ENCODE measurements at places on chromosomes 2 and 18.

DNA sequence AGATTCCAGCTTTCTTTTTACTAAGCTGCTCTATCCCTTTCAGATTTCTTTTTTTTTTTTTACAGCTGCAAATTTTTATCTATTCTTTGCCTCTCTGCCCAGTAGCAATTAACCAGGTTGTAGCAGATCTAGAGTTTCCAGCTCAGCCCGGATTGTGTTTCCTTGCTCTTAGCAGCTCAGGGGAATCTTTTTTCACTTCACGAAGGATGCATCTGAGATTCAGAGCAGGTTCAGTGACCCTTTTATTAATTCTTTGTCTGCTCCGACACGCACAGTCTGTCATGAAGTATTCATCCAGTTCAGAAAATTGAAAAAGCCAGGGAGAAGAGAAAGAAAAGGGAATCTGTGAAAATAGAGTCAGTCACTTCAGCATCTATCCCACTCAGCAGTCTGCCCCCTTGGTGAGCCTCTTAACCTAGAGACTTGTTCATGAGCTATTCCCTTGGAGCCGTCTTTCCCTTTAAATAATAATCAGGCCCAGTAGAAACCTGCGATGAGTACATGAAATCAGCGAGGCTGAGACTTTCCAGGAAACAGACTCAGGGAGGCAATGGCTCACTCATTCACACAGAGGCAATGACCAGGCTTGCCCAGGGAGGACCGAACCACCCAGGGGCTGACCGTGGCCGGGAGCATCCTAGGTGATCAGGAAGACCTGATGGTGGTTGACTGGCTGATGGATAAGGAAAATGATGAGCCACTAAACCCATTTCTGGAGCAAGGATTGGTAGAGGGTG, 103.4 kb upstream of the ITGA6 start:
- DNase-seq, result no peak

DNA sequence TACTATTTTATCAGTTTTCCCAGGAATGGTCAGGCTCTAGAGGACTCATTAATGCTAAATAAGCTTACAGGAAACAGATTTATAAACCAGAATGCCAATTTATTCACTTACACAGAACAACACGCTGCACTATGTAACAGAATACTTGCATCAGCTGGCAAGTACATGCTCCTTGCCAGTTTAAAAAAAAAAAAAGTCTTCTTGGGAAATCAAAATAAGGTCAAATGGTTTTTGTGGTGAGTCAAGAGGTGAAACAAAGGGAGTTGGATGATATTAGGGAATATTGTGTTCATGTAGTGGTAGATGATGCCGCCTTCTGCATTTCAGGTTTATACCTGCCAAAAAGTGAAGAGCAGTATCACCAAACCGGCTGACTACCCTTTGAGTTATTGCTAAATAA, 1322.1 kb upstream of the ZEB2 start:
- no peak for DNase-seq

DNA sequence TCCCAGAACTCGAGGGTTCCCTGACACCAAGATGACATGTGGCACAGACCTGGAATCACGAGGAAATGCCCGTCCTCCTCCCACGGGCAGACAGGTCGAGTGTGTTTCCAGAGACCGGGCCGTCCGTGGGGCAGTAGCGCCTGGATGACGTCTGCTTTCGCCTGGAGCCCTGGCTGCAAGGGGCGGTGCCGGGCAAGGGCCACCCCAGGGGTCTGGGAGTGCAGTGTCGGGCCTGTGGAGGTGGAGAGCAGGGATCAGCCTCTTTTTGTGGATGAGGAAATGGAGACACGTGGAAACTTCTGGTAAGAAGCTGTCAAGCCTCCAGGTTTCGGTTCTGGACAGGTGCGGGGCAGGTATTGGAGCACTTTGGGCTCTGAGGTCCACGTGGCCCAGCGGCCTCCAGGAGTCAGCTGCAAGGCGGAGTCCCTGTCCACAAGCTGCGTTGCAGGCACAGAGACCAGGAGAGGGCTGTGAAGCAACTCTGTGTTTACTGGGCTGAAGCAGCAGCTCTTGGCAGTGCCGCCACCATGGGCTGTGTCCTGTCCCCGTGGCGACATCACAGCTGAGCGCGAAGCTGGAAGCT, 25.6 kb downstream of the NFATC1 start:
- DNase-seq, result no peak

GRCh38 chr2:29115797-29116781, 874 bp downstream of the CLIP4 start:
- peak; percentile 44 for DNase-seq

DNA sequence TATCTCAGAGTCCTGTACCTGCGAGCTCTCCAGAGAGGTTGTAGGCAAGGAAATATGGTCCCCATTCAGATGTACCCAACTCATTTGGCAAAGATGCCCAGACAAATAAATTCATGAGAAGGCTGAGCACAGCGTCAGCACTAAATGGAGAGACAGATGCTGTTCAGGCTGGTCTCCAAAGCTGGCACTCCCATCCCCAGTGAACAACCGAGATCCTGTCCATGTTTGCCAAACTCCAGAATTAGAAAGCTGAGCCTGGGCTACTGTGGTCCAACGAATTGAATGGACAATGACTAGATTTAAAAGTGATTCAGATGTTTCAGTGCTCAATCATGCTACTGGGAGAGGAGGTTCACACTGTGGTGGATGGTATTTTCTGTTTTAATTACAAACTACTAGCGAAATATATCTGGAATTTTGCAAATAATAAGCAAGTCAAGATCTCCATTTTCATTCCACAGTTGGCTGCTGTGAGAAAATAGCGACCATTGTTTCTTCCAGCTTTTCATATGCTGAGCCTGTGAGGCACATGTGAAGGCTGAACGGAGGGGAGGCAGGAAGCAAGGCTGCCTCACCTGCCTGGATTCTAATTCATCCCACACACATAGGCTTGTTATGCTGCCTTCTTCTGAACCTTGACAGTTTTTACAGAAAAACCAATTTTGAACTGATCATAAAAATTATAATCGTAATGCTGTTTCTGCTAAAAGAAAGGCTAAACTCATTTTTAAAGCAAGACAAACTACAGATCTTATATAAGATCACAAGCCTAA, 22.6 kb upstream of the DAPL1 start:
- no peak for DNase-seq

- DNase-seq, result no peak
Observed at GRCh38 chr2:95296880-95297487, at the start of gene KCNIP3. Gene KCNIP3, plus strand, starts transcription at chr2:95297347. Its CDS starts 92 bp downstream, at chr2:95297439.

DNA sequence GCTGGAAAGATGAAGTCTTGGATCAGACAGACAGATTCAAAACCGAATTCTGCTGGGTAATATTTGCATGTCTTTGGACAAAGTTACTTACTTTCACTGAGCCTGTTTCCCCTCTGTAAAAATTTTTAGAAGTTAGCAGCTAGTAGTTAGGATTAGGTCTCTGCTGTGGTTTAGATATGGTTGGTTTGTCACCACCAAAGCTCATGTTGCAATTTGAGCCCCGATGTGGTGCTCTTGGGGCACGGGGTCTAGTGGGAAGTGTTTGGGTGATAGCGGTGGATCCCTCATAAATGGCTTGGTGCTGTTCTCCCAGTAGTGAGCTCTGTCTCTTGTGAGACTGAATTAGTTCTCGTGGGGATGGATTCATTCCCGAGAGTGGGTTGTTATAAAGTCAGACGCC, 38.9 kb upstream of the PNO1 start:
- no peak for DNase-seq

DNA sequence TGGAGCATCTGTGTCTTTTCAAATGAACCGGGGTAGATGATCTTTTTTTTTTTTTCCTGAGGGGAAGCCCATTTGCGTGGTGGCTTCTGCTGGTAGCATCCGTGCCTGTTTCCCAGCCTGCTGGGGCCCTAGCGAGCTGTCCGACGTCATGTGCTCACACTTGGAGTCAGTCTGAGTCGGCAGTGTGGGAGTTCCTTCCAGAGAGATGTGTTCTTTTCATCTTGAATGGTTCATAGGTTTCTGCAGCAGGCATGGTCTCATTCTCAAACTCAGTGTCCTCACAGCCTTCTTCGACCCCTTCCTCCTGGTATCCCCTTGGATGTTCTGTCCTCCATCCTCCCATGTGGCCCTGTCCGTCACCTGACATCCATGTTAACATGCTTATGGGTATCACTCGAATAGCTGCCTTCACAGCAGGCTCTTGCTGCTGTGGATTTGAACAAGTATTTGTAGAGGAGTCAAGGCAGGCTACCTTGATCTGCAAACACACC, 51.0 kb downstream of the LDLRAD4 start:
- DNase-seq, result peak; percentile 23

DNA sequence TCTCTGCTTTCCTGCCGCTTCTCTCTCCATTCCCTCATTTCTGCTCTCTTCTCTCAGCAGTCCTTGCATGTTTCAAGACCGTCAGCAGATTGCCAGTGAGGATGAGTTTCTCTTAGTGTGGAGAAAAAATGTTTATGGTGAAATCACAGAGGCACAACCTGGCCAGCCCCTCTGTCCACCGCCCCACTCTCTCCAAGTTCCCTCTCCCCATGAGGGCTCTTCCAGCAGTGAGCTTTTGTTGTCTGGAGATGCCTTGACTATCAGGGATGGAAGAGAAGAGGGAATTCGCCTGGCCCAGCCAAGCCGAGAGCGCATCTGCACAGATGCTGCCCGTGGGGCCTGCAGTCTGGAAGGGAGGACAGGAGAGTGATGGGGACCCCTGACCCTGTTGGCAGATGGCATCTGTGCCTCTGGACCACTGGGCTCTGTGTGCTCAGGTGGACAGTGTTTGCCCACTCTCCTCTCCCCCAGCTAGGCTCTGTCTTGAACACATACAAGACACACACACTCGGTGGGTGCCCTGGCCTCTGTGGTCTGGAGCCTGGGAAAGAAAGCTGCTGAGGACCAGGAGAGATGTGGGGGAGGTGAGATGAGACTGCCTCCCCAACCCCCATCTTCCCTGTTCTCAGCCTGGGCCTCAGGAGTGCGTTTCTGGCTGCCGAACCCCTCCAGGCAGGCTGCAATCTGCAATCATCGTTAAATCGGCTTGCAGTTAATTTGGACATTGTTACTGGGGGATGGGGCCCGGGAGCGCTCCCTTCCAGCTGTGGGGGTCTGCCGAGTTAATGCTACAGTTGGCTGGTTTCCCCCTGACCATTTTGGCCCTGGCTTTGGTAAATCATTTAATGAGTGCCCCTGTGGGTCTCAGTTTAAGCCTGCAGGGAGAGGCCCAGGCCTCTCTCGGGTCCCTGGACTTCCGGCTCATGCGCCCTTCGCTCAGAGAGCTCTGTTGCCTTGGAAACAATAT, 4.5 kb downstream of the ITM2C start:
- DNase-seq, result no peak

- DNase-seq, result no peak
Observed at GRCh38 chr2:25365241-25365640, 23.5 kb upstream of the DNMT3A start.

GRCh38 chr2:96783388-96783787, 22.7 kb downstream of the CNNM4 start:
- DNase-seq, result no peak

DNA sequence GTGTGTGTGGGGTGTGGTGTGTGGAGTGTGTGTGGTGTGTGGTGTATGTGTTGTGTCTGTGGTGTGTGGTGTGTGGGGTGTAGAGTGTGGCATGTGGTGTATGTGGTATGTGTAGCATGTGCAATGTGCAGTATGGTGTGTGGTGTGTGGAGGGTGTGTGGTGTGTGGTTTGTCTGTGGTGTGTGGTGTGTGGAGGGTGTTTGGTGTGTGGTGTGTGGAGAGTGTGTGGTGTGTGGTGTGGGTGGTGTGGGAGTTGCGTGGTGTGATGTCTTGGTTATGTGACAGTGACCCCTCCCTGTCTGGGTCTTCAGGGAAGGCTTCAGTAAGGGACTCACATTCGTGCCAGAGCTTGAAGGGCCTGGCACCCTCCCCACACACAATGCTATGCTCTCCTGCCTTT, 718.2 kb upstream of the SOX11 start:
- no peak for DNase-seq

GRCh38 chr2:240223631-240224030, 83.2 kb upstream of the OTOS start:
- no peak for DNase-seq

DNA sequence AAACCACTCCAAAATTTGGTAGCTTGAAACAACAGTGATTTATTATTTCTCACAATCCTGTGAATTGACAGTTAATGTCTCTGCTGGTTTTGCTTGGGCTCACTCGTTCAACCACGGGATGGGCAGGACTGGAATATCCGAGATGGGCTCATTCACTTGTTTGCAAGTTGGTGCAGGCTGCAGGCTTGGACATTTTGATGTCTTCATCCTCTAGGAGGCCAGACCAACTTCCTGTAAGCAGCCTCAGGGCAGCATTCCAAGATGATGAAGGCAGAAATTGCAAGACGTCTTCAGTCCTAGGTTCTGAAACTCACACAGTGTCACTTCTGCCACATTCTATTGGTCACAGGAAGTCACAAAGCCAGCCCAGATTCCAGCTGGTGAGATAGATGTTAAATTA, 47.1 kb downstream of the GPR39 start:
- no peak for DNase-seq

DNA sequence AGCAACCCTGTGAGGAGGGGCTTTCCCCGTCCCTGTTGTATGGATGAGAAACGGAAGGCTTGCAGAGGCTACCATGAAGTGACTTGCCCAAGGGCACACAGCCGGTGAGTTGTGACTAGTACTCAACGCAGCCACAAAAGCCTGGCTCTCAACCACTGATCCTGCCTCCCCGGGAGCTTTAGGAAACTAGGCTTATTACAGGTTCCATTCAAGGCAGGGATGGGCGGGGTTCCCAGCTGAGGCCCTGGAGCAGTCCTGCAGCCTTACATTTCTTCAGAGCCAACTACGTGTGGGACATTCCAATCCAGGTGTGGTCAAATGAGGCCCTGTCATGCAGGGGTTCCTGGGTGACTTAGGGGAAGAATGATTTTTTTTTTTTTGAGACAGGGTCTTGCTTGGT, 59.6 kb downstream of the MEX3C start:
- no peak for DNase-seq

DNA sequence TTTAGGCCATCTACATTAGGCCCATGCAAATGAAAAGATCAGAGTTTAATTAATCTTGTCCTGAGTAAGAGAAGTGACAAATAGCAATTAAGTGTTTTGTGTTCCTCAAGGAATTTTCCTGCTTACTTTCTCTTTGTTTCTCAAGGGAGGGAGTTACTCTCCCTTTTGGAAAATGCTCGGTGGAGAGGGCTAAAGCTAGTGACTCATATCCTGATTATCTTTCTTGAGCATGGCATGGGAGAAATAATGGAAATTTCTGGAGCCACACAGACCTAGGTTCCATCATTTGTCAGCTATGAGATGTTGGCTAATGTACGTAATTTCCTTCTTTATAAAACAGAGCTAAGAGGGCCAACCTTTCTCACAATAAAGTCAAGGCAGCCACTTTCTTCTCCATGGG, 177.1 kb downstream of the ETAA1 start:
- DNase-seq, result no peak

DNA sequence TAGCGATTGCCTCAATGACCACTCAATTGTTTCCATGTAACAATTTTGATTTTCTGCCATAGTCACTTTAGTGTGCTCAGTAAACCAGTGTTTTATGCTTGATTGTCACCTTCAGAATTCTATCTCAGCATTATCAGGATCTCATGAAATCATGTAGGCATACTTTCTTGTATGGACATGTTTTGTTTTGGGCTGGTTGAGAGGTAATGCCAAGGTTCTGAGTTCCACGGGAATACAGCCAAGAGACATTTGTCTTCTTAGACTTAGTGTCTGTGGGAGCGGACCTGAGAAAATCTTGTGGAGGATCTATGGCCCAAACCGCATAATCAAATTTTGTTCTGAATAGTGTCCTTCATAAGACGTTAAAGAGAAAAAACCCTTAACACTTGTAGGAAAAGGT, 10.2 kb downstream of the MSTN start:
- DNase-seq, result no peak

Data from activated T-cell treated with anti-CD3 and anti-CD28 coated beads for 48 hours (primary cell).